HuH-7 (cell line): ENCODE measurements at places on chromosomes 6 and 20.
A peak's percentile ranks its signal among the peaks of the same experiment; 100 is the strongest.

DNA sequence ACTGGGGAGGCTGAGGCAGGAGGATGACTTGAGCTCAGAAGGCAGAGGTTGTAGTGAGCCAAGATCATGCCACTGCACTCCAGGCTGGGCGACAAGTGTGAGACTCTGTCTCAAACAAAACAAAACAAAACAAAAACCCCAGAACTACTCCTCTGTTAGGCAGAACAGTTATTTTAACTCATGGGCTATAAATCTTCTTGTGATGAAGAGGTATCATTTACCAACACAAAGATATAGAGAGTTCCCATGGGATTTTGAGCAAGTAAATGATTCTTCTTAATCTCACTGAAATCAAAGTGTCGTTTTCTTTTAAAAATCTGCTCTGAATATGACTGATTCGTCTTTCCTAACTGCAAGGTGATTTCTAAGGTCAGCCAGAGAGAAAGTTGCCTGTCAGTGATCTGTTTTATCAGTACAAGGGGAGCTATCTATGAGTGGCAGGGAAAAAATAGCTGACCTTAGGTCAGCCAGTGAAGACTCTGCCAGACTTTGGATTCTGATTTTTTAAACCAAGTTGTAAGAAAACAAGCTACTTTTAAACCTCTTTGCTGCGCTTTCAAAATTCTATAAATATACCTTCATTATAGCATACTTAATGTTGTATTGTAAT is 3.8 kb upstream of the DSP start:
- DNase-seq = no peak

GRCh38 chr6:6730831-6731230 is 142.3 kb downstream of the LY86 start:
- no peak for DNase-seq

DNA sequence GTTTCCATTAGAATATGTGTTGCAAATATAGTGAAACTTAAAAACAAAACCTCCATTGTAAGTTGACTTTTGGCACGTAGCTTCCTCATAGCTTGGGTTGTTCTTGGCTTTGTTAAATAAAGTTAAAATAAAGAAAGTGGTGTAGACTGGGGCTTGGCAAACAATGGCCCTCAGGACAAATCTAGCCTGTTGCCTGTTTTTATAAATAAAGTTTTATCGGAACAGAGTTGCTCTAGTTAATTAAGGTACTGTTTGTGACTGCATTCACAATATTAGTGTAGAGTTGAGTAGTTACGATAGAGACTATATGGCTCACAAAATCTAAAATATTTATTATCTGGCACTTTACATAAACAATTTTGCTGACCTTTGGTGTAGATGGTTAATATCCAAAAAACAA is 168.8 kb downstream of the CDKAL1 start:
- DNase-seq = no peak

DNA sequence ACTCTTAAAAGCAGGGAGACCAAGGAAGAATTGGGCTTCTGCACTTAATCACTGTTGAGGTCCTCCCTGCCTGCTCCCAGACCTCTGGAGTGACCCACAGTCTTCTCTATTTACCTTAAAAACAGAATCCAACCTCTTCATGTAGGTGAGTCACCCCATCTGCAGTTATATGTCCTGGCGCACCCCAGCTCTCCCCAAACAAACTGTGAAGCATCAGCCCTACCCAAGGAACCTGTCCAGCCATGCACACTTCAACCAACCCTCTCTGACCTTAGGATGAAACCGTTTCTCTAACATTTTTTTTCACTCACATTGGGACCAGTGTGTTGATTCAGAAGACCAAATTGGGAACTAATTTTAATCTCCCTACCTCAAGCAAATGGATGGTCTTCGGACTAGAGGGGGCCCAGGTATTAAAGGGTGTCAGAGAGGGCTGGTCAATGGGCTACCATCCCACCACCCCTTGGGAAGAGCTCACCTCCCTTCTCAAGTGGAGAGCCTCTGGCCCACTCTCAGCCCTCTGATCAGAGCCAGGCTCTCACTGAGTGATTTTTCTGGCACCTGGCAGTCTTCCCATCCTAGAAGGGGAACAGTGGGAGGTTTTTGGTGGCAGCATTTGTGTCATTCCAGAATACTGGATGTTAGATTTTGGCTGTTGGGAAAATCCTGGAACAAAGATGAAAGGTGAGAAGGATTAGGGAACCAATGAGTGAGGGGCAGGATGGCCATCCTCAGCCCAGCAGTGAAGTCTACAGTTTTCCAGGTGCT is 203.6 kb downstream of the LRFN2 start:
- no peak for DNase-seq

- no peak for DNase-seq
These were observed 203.8 kb upstream of the LRFN2 start for GRCh38 chr6:40791004-40791403.

DNA sequence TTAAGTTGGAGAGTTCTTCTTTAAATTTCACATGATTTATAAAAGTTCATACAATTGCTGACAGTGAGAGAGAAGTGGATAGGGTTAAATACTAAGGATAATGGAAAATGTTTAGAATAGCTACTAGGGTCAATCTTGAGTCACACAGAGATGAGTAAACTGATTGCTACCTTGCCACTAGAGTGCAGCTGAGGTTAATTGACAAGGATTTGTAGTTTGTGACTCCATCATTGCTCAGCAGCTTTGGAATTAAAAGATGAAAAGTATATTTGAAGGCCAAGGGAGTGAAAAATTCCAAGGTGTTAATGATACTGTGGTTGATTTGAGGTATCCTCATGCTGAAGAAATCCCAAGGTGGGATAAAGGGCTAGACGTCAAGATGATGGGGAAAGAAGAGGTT is 524.0 kb downstream of the UTRN start:
- DNase-seq = no peak

DNA sequence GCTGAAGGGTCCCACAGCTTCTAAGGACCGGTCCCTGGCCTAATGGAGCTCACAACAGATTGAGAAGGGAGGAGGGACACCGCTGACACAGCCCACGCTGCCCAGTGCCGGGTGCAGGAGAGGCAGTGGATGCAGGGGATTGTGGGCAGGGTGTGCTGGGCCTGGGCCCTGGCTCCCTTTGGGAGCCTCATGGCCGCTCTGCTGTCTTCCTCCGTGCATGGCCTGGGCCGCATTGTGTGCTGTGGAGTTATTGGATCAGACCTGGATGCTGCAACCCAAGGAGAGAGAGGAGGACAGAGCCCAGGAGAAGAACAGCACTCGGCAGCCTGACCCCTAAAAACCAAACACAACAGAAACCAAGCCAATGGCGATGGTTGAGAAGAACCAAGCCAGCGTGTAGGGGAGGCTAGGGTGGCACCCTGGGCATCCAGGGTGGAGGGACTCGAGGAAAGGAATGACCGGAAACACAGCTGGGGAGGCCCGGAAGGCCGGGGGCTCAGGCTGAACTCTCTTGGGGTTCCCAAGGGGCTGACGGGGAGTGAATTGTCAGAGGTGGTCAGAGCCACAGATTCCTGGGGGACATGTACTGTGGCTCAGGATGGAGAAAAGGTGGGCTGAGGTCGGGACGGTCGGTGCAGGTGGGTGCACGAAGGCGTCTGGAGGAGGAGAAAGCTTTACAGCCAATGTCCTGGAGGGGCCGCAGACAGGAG is 41.0 kb downstream of the ERMARD start:
- no peak for DNase-seq

DNA sequence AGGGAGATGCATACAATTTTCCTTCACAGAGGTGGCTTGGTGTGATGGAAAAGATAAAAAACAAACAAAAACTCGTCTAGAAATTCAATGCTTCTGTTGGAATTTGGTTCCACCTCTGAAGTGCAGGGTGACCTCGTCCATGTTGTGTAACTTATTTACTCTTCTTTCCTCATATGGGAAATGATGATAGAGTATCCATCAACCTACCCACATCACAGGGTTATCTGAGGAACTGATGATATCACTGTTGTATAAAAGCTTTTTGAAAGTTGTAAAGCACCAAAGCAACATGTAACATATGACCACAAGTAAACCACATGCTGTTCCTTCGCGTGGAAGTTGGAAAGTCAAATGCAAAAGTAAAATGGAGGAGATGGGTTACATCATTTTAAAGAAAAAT is 212.0 kb upstream of the SGK1 start:
- DNase-seq = peak; percentile 55

- DNase-seq = no peak
These were observed 260.0 kb downstream of the DHX35 start for GRCh38 chr20:39222101-39222500.
